Inflammatory macrophage treated with lipopolysaccharide for 1 hour (primary cell): ENCODE measurements at places on chromosomes 16 and 17.

DNA sequence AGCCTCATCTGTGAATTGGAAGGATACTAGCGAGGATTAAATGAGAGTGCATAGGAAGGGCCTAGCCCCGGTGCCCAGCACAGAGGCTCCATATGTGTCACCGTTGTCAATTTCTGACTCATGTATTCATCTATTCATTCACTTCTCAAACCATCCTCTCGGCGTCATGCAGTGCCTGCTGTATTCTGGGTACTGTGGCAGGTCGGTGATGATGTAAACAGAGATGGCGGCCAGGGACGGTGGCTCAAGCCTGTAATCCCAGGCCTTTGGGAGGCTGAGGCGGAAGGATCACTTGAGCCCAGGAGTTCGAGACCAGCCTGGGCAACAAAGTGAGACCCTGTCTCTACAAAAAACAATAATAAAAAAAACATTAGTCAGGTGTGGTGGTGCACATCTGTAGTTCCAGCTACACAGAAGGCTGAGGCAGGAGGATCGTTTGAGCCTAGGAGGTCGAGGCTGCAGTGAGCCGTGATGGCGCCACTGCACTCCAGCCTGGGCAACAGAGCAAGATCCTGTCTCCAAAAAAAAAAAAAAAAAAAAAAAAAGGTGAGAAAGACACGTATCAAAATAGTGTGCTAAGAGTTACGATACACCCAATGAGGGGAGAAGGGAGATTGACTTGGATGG, 4.3 kb upstream of the PPP1R1B start:
- DNase-seq: no peak

DNA sequence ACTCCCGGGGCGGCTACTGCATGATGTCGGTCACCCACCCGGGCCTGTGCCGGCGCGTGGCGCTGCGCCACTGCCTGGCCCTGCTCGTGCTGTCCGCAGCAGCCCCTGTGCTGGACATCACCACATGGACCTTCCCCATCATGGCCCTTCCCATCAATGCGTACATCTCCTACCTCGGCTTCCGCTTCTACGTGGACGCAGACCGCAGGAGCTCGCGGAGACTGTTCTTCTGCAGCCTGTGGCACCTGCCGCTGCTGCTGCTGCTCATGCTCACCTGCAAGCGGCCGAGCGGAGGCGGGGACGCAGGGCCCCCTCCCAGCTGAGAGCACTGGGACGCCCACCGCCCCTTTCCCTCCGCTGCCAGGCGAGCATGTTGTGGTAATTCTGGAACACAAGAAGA, 29.8 kb downstream of the CDRT15 start:
- no peak for DNase-seq

GRCh38 chr17:35683591-35683990, 47.8 kb upstream of the RASL10B start:
- DNase-seq: peak; percentile 61

DNA sequence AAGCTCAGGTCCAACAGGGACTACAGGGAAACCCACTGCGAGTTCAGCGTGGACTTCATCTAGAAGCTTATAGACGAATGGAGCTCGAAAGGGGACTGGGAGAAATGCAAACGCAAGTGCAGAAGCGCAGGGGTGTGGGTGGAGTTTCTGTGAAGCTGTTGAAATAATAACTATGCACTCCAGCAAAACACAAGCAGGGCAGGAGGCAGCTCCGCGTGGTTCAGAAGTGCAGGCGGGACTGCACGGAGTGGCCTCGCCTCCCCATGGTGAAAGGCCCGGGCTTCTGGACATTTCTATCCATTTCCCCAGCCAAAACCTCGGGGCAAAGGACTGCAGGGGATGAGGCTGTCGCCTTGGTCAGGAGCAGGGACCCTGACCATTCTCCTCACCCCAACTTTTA, 74.5 kb downstream of the ZNF423 start:
- no peak for DNase-seq
